ENCODE measurements at places on chromosomes 13 and 19.
A peak's percentile ranks its signal among the peaks of the same experiment; 100 is the strongest.

- DNase-seq: no peak
Measured at GRCh38 chr19:14142262-14143190, 6.1 kb upstream of the ASF1B start.

DNA sequence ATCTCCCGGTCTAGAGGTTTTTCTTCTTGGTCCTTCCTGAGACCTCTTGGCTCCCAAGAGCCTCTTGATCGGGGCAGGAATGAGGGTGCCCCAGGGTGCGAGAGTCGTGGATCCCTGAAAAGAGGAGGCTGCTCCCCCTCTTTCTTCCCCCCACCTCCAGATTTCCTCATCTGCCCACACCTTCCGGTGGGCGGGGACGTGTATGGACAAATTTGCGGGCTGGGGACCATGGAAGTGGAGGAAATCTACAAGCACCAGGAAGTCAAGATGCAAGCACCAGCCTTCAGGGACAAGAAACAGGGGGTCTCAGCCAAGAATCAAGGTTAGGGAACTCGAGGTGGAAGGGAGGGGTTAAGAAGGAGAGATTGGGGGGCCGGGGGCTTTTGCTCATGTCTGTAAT is at the start of gene MCEMP1:
TSS of gene MCEMP1 (plus strand) at position 237 of the 400 bp plus-strand sequence. CDS start at position 268, 31 bp downstream.
- no peak for DNase-seq

DNA sequence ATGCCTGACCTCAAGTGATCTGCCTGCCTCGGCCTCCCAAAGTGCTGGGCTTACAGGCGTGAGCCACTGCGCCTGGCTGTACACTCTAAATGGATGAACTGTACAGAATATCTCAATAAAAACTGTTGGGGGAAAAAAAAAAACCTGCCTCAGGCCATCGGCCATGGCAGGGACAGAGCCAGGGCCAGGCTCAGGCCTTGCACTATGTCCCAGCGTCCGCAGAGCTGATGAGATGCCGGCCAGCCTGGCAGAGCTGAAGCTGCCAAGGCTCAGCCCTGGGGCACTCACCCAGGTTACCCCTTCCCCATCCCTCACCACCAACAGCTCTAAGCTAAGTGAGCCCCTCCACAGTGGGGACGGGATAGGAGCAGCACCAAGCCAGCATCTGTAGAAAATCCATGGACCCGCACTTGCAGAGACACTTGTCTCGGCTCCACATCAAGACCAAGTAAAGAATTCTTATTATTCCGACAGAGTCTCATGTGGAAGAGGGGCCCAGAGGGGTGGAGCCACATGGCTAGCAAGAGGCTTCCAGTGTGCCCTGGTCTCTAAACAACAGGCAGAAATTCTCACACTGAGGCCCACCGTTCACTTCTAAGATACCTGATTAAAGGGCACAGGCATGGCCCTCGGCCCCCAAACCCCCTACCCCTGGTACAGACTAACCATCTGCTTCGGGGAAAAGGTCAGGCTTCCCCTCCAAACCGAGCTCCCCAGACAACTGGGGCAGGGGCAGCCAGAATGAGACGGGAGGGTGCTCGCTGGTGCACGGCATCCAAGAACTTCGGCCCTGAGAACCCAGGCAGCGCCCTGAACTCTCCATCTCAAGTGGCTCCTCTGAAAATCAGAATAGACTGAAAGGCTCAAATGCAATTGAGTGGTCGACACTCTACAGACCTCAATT is 5.8 kb downstream of the PPP6R1 start:
- no peak for DNase-seq

- peak; percentile 69 for DNase-seq
Measured at GRCh38 chr19:53906211-53907192, 2.6 kb upstream of the CACNG7 start.

DNA sequence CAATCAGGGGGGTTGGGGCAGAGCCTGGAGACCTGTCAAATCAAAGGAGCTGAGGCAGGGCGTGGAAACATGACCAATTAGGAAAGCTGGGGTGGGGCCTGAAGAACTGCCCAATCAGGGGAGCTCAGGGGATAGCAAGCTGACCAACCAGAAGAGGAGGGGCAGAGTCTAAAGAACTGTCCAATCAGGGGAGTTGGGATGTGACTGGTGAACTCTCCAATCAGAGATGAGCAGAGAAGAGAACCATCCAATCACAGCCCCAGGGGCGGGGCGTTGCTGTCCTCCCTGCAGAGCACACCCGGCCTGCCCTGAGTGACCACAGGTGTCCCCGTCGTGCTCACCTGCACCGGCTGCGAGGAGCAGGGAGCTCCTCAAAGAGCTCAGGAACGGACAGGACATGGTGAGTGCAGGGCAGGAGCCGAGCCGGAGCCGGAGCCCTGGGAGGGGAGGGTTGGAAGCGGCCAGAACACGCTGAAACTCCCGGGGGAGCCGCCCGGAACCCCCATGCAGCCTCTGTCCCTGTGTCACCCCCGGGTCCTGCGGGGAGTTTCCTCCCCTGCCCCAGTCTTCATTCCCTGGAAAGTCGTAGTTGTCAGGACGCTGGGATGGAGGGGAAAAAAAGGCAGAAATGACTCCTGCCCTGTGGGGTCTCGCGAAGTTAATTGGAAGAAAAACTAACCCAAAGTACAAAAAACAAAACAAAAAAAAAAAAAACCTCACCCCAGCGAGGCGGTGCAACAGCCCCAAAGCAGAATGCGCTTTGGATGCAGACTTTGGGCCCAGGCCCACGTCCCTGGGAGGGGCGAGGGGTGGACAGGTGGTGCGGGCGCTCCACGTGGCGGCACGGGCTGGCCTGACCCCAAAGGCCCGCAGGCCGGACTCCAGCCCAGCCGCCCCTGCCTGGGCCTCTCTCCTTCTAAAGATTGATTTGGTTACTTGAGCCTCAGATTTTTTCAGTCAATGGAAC is at the start of gene ZNF556:
TSS of gene ZNF556 (plus strand) at position 311 of the 967 bp plus-strand sequence. CDS start at position 398, 87 bp downstream.
- DNase-seq: no peak

GRCh38 chr13:54373211-54373610 is 1344.6 kb downstream of the OLFM4 start:
- DNase-seq: no peak

GRCh38 chr19:12669270-12670158 is 2.9 kb downstream of the WDR83 start:
- peak; percentile 85 for DNase-seq

GRCh38 chr13:109810761-109811510 is 24.6 kb upstream of the IRS2 start:
- DNase-seq: no peak

GRCh38 chr19:41703602-41704293 is 4.7 kb upstream of the CEACAM5 start:
- no peak for DNase-seq

DNA sequence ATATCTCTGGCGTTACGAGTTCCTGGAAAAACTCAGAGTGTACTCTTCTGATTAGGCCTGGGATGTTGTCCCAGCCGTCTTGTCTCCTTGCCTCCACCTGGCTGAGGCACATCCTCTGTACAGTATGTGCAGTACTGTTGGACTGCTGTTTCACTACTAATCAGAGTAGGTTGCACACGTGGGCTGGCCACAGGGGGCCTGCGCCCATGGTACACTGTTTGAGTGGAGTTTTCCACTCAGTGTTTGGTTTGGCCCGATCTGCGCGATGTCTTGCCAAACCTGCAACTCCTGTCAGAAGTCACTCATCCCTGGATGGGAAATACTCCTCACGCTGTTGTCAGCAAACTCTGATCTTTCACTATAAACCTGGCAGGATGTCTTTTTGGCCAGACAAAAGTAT is 189.6 kb upstream of the CSNK1A1L start:
- DNase-seq: no peak

- DNase-seq: no peak
Measured at GRCh38 chr19:40776364-40776763, 1.0 kb downstream of the MIA start.

DNA sequence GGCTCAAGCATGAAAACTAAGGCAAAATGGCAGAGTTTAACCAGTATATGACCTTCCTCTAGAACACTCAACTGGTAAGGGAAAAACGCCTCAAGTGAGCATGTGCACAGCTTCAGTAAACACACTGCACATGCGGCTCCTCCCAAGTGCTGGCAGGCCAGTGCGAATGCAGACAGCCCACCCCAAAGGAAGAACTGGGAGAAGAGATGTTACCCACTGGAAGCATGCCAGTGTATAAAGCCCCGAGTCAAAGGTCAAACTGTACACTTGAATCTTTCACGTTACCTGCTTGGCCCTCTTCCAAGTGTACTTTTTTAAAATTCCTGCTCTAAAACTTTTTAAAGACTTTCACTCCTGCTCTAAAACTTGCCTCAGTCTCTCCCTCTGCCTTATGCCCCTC is 19.2 kb upstream of the RCBTB1 start:
- DNase-seq: no peak

DNA sequence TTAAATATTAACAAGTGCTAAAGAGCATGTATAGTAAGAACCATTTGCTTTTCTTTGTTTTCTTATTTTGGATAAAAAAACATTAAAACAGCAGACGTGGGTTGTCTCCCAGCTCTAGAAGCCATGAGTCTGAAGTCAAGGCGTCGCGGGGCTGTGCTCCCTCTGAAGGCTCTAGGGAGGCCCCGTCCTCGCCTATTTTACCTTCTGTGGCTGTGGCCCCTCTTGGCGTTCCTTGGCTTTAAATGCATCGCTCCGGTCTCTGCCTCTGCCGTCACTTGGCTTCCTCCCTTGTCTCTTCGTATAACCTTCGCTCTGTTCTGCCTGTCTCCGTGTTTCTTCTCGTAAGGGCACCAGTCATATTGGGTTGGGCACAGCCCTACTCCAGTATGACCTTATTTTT is 75.3 kb downstream of the ING1 start:
- no peak for DNase-seq

DNA sequence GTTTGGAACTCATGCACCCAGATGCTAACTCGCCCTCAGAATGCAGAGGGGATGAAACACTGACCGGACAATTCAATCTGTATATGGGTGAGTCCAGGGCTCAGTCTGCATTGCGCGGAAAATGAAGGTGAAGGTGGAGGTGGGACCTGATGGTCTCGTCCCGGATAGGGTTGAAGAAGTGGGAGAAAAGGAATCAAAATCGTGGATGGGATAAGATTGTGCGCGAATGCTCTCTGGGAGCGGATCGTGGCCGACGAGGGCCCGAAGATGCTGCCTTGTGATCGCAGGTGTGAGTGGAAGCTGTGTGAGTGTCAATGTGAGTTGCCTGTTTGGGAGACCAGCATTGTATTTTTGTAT is 594 bp upstream of the ZNF850 start:
- DNase-seq: no peak

- no peak for DNase-seq
Measured at GRCh38 chr13:72565893-72566292, 161.5 kb downstream of the MZT1 start.

- DNase-seq: no peak
Measured at GRCh38 chr13:36293497-36293896, 4.1 kb downstream of the CCDC169 start.

DNA sequence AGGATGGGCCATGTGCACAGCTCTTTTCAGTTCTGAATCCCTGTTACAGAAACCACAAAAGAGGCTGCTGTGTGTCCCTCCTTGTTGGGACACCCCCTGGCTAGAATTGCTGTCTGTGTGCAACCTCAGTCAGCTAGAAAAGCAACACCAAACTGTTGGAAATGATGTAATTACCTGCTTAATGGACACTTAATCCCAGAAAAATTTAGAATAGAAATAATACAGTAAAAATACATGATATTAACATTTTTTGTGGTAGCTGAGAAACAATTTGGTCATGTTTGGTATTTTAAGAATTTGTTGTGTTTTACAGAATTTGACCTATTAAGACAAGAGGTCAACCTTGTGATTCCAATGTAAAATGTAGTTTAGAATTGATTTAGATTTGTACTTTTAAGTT is 46.8 kb downstream of the FAM124A start:
- DNase-seq: no peak

DNA sequence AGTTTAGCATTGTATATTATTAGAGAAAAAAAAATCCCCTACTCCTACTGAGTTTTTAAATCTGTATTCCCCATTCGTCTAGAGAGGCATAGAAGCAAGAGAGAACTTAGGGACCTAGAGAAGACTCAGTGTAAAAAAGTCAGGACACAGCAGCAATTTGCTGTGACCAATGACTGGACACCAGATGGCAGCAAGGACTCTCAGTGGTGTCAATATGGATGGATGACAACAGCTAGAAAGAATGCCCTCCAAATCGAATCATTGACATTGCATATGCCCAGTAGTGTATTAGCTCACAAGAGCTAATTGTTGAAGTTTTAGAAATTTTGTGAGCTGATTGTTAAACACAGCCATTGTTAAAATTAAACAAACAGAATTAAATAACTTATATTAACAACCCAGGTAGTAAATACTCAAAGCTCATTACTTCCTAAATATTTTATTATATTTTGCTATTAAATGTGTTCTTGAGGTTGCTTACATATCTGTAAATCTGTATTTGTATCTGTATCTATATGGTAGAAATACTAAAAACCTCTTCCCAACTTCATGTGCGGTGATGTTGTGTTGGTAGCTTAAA is 43.9 kb downstream of the SIAH3 start:
- peak; percentile 25 for DNase-seq

GRCh38 chr13:100089465-100090032 is 656 bp downstream of the PCCA start:
- peak; percentile 37 for DNase-seq

DNA sequence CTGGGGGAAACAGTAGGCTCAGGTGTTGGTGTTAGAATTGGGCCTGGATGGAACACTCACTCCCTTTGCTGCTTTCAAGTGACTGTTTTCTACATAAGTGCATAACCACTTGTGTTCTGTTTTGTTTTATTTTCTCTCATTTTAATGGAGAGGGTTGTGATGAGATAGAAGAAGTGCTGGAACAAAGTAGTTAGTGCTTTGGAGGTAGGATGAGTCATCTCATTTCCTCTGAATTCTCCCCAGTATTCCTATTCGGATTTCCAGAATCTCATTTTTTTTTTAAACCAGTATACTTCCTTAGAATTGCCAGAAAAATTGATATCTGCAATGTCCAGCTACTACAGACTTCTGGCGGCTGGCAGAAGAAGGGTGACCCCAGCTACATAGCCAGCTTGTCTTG is 575.9 kb downstream of the MYO16 start:
- no peak for DNase-seq

GRCh38 chr19:13906521-13906904 is 512 bp downstream of the CC2D1A start:
- DNase-seq: no peak

DNA sequence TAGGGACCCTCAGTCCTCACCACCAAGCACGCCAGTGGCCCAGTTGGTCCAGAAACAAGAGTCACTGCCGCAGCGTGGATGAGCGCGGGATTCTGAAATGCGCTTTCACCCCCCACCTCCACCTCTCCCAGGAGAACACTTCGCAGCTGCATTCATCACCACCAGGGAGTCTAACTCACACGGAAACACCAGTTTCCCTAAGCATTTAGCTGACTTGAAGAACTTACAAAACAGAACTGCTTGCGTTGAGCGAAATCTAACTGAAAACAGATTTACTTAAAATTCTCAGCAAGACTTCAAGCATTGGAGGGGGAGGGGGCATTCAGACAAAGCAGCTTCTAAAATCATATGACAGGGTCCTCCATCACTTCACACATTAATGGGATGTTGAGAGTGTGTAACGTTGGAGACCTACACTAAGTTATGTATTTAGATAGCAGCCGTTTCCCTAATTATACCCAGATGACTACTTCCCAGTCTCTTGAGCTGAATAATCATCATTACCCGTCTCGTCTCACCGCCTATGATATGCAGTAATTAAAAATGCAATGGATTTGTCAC is 258.2 kb upstream of the IRS2 start:
- DNase-seq: no peak

- DNase-seq: peak; percentile 74
Measured at GRCh38 chr19:6066661-6067646, 43.3 kb downstream of the RFX2 start.

Measured in CD4-positive, alpha-beta T cell treated with Interleukin-4 for 1 hour (primary cell).